CD4-positive, alpha-beta T cell treated with Interleukin-15 for 4 hours (primary cell): ENCODE measurements at places on chromosomes 12 and 14.

DNA sequence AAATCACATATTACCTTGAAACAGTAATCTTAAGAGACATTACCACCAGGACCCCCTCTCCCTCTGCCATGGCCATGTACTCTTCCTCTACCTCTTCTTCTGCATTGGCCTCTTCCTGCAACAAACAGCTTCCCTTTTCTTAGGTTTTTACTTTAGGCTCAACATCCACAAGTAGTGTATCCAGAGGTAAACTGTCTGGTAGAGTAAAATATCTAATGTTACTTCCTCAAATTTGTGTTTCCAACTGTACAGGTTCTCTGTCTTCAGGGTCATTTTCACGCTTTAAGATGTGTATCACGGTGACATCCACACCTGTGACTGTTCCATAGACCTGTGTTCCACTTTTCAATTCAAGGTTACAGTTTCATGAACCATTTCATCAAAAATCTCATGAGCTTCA is 13.4 kb downstream of the CDK17 start:
- DNase-seq: no peak

DNA sequence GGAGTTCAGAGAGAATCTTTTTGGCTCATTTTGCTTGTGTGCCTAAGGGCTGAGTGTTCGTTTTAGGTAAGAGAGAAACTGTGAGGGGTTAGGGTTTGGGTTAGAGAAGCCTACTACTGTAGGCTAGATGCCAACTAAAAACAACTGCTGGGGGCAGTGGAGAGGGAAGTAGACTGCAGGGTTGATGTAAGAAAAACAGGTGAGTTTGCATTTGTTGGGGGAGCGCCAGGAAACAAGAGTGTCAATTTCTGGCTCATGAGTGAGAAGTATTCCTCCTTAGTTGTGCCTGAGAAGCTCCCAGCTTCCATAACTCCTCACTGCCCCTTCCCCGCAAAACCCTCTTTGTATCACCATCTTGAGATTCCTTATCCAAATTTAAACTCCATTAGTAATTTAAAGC is 92.3 kb downstream of the DERA start:
- no peak for DNase-seq

DNA sequence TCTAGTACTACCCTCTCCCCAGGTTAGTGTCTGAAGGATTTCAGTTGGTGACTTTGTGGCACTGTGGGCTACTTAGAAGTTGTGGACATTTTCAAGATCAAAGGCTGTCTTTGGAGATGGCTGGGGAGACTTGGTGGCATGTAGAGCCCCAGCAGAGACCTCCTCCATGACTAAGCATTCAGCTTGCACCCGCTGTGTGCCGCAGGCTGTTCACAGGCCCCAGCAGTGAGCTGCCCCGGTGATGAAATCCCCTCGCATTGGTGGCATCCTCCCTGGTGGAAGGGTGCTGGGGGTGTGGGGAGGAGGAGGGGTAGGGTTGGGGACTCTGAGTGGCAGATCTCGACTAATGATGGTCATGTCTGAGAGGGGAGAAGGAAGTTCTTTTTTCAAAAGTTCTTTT is 173.9 kb downstream of the TSPAN9 start:
- DNase-seq: no peak

GRCh38 chr14:28254768-28255167 is 511.8 kb upstream of the FOXG1 start:
- DNase-seq: no peak

- DNase-seq: no peak
Measured at GRCh38 chr12:14111230-14111865, 129.9 kb upstream of the GRIN2B start.

DNA sequence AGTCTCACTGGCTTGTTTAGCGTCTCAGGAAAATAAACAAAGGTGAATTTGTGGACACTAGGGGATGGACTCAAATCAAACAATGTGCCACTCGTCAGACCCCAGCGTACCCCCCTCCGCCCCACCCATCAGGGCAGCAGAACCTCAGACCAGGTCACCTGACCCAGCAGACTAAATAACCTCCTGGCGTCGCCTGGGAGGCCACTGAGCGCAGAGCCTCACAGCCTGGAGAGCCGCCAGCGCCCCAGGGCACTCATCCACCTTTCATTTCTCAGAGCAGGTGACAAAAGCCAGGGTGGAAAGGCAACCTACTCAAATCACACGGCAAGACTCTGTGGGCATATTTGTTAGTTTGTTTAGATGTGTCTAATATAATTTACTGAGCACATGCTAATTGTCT is 100.9 kb downstream of the DICER1 start:
- no peak for DNase-seq

DNA sequence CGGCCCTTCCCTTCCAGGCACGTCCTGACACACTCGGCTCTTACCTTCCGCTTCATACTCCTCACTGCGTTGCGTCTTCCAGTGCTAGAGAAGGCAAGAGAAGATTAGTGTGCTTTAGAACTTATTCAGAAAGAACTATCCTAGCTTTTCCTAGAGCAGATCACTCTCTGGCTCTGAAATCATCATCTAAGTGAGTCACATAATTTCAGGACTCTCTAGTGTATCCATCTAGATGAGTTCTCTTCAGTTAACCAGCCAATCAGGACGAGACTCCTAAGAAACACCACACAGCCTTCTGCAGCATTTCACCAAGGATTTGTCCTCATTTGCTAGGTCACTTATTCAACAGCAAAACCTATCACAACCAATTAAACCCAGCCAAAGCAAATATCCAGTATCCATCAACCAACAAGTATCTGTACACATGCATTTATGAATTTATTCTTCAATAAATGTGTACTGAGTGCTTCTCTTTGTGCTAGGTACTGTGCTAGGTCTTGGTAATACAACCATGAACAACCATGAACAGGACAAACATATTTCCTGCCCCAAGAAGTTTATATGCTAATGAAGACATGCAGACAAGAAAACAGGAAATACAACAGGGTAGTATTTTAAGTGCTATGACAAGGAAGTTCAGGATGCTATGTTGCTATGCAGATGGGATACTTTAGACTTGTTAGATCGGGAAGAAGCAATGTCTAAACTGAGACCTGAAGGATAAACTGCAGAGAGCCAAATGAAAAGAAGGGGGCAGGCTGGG is 52.1 kb downstream of the NIN start:
- no peak for DNase-seq

GRCh38 chr12:98351784-98352183 is 163.6 kb upstream of the TMPO start:
- no peak for DNase-seq

DNA sequence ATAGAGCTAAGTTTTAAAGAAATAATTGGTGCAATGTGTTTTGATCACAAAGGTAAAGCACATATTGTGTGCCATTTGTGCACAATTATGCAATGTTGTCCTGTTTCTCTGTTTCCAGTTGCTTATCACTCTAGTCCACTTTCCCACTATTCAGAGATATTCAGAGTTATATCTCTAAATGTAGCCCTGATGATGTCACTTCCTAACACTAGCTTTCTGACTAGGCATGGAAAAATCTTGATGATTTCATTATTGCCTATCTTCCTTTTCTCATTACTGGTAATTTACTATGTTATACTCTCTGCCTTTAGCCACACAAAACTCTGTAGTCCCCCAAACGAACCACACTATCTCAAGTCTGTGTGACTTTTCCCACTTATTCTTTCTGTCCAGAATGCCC is 221.2 kb downstream of the TRHDE start:
- no peak for DNase-seq

GRCh38 chr12:121571920-121572319 is 8.9 kb downstream of the KDM2B start:
- DNase-seq: no peak

DNA sequence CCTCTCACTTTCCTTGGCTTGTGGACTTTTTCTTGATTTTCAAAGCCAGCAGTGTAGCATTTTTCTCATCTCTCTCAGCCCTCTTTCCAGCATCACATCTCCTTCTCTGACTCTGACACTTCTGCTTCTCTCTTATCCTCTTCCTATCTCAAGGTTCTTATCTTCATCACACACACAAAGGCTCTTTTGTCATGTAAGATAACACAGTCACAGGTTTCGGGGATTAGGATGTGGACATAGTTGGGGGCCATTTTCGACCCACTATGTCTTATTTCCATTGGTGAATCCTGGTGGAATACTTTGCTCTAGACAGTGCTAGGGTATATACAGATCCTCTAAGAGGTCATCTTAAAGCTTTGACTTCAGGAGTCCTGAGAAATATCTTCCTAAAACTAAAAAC is 719.3 kb upstream of the TBX3 start:
- DNase-seq: no peak

- DNase-seq: no peak
Measured at GRCh38 chr12:93836620-93837260, 159.6 kb downstream of the CRADD start.

- DNase-seq: no peak
Measured at GRCh38 chr12:54418441-54419087, 502 bp downstream of the ITGA5 start.

DNA sequence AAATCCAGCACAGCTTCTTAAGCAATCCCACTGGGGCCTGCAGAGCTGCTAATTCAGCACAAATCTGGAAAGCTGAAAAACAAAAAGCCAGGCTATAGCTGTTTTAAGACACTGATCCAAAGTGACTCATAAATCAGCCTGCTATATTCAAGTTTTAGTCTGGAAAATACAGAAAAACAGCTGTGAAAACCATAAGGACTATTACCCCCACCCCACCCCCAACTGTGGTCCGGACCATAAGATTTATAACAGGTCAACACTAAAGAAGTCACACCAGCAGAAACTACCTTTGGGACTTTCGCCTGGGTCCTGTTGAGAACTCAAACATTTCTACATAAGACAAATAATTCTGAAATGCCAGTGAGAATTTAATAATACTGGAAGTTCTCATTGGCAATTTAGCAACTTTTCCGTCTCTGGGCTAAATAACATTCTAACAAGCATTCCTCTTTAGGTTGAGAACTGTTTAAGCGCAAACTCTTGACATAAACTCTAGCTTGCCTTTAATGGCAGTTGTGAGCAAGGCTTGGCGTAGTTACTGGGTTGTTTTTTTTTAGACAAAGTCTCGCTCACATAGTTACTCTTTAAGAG is 3.3 kb downstream of the LRIG3 start:
- no peak for DNase-seq

DNA sequence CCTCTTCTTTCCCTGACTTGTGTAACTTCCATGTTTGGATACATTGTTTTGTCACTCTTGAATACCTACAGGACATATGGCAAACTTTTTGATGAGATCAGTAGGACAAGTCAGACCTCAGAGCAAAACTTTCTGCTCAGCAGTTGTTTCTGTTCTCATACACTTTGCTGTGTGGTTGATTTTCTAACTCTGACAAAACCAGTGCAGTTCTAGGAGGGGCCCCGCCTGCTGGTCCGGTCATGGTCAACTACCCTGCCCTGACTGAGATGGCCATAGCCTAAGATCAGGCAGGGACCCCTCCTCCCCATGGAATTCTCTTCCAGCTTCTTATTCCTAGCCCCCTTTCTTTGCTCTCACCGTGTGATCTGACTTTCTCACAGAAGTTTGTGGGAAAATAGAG is 92.8 kb downstream of the OTOGL start:
- DNase-seq: no peak

DNA sequence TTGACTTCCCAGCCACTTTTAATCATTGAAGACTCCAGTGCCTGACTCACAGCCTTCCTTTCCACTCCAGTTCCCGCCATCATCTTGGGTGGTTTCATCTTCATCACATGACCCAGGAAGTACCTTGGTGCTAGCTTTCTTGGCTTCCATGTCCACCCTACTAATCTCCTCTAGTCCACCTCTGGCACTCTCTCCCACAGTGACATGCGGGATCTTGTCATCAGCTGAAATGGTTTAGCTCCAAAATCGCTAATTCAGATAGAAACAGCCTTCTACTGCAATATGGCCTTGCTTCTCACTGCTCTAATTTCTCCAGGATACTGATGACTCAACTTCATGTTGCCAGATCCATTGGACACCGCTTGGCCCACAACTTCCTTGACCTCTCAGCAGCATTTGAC is 24.5 kb downstream of the WDR20 start:
- DNase-seq: no peak

DNA sequence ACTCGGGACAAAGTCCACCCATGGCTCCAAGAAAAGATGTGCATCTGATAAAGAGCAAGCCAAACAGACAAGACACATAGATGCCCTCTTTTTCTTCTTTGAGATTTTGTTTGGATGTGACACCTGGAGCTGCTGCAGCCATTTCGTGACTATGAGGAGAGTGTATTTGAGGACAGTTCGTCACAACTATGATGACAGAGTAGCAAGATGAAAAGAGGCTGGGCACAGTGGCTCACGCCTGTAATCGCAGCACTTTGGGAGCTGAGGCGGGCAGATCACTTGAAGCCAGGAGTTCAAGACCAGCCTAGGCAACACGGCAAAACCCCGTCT is 21.5 kb downstream of the LGMN start:
- DNase-seq: no peak

GRCh38 chr14:100369019-100369418 is 45.9 kb downstream of the SLC25A47 start:
- DNase-seq: no peak
